ENCODE measurements at places on chromosomes 5 and 9.
A peak's percentile ranks its signal among the peaks of the same experiment; 100 is the strongest.

DNA sequence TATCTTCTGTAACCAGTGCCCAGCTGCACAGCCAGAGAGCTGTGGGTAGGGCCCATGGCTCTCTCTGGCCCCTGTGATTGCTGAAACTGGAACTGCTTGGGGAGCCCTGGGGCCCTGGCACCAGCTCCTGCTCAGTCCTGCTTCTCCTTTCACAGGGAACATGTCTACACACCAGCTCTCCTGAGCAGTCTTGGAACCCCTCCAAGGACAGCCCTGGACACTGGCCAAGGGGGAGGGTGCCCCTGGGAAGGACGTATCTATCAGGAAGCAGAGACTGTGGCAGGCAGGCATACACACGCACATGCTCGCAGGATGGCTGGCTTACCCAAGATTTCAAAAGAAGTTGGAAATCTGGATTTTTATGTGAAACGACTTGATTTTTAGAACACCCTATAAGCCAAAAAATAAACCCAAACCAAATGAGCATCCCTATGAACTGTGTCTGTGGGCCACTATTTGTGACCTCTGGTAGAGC lies 8.8 kb upstream of the TRAF1 start:
- DNase-seq: peak; percentile 100

- no peak for DNase-seq
Measured at GRCh38 chr5:76473661-76474060, 70.6 kb downstream of the IQGAP2 start.

DNA sequence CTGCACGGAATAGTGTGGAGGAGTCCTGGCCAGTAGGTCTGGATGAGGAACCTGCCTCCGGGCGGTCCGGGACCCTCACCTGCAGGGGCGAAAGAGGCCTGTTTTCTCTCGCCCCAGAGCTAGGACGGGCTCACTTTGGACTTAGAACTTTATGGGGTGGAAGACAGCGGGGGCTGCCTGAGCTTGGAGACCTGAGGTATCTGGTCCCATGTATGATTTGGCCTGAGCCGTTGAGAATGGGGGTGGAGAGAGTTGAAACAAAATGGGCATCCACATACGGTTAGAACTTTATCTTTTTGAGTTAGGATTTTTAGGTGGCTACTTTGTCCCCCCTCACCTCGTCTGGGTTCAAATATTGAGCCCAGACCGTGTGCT lies 681 bp upstream of the ETF1 start:
- DNase-seq: no peak

DNA sequence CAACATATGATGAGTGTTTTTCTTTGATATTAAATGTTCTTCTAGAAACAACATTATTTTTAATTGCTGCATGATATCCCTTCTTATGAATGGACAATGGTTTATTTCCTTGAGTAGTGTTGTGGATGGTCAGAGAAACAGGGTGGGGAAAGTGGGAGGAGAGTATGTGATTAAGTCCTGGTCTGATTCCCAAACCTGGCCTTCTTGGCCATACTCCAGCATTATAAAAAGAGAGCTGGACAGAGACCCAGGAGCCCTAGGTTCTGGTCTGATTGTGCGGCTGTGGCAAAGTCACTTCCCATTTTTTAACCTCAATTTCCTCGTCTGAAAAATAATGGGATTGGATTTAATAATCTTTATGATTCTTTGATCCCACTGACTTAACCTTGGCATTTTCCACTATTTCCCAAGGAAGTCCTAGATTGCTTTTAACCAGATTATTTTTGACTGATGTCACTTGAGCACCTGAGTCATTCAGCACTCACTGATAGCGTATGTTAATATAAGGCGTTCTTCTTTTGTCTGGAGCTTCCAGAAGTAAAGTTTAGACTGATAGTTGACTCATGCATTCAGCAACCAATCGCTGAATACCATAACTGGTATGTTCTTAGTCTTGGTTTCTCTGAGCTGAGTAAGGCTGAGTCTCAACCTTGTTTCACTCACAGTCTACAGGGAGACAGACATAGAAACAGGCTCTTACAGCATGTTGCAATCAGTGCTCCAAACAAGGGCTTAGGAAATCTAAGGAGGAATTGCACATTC lies 26.2 kb downstream of the OSMR start:
- DNase-seq: peak; percentile 99

- peak; percentile 43 for DNase-seq
Measured at GRCh38 chr5:10400831-10401230, 40.8 kb upstream of the ROPN1L start.

DNA sequence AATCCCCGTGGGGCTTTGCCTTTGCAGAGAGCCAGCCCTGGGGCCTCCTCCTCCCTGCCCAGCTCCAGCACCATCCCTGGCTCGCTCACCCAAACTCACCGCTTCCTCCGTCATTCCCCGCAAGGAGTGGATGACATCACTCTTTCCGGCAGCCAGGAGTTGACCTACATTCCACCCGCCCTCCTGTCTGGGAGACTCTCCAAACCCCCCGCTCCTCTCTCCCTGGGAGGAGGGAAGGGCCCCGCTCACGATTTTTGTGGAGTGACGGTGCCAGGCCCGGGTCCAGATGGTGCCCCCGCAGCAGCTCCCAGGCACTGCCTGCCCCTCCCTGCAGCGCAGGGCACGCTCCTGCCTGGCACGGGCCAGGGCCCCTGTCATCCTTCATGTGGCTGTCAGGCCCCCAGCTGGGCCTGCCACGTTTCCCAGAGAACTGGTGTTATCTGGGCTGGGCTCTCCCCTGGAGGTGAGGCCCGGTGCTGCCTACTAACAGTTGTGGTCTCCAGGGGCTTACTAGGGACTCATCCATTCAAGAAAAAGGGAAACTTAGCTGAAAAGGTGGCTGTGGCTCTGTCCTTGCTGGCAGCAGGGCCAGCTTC lies 52.3 kb downstream of the NTNG2 start:
- DNase-seq: peak; percentile 85

DNA sequence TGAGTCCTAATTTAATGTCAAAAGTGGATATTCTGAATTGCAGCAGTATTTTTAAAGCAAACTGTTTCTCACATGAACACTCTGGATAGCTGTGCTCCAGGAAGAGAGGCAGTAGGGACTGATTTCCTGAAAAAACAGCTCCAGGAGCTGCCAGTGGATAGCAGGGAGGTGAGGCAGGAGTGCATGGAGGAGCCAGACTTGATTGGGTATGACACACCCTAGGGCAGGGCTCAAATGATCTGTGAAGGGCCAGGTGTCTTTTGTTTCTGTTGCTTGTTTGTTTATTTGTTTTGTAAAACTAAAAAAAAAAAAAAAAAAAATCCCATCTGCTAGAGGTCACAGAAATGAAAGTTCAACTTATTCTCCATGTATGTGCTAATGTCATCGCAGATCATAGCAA lies 83.4 kb downstream of the ADRB2 start:
- peak; percentile 81 for DNase-seq

DNA sequence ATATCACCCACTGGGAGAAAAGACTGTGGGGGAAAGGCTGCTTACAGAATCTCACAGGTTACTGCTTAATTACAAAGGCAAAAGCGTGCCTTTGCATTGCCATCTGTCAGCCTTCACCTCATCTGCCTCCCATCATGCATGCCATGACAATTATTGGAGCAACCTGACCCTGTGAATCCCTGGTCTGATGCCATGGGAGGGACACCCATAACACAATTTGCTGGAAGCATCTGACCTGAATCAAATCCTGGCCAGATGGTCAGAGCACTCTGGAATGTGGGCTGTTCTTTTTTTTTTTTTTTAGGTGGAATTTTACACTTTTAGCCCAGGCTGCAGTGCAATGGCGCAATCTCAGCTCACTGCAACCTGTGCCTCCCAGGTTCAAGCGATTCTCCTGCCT lies 11.6 kb upstream of the RETREG1 start:
- no peak for DNase-seq

- DNase-seq: peak; percentile 50
Measured at GRCh38 chr5:135887881-135888614, 7.6 kb downstream of the IL9 start.

DNA sequence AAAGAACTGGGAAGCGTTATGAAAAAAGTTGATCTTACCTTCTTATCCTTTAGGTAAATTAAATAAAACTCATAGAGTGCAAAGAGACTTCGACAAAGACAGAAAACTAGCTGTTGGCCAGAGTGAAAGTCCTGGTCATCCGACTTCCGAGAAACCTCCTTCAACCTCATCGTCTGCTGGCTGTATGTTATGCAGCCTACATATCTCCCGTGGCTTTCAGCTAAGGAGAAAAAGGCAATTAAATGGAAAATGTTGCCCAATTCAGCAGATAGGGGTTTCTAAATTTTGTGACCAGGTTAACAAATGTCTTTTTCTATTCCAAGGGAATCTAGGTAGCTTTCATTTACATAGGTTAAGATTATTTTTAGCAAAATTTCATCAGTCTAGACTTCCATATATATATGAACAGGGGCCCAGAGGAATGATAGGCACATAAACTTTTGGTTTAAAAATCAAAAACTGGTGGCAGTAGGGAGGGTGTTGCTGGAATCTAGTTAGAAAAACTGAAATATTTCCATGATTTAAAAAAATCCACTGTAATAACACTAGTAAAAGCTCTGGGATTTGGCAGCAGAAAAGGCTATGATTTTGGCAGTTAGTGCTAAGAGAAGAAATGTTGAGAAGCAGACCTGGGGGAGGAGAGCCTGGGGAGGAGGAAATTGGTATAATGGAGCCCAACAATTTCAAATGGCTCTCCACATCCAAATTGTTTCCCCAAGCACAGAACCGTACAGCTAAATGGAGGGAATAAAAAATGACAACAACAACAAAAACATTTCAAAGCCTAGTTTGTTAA lies 32.1 kb downstream of the RAI14 start:
- DNase-seq: no peak

DNA sequence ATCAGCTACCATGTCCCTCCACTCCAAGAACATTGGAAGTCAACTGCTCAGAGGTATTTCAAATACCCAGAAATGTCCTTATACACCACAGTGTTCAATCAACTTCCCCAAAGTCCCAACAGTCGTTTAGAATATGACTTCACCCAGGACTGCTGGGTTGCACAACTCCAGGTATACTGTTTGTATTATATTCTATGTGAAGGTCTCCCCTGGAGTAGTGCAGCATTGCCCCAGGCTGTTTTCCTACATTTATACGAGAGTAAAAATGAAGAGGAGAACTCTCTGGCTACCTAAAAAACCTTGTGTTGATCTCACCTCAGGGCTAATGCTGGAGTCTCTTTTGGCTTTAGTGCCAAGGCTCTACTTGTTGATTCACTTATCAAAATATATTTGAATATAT lies 183.6 kb upstream of the MAP3K1 start:
- DNase-seq: peak; percentile 33

GRCh38 chr5:113245427-113246225 lies 189.2 kb downstream of the TSSK1B start:
- no peak for DNase-seq

GRCh38 chr5:59193616-59194319 lies 610.9 kb downstream of the RAB3C start:
- peak; percentile 100 for DNase-seq

GRCh38 chr5:181084621-181085195 lies 44.6 kb downstream of the BTNL9 start:
- DNase-seq: no peak

DNA sequence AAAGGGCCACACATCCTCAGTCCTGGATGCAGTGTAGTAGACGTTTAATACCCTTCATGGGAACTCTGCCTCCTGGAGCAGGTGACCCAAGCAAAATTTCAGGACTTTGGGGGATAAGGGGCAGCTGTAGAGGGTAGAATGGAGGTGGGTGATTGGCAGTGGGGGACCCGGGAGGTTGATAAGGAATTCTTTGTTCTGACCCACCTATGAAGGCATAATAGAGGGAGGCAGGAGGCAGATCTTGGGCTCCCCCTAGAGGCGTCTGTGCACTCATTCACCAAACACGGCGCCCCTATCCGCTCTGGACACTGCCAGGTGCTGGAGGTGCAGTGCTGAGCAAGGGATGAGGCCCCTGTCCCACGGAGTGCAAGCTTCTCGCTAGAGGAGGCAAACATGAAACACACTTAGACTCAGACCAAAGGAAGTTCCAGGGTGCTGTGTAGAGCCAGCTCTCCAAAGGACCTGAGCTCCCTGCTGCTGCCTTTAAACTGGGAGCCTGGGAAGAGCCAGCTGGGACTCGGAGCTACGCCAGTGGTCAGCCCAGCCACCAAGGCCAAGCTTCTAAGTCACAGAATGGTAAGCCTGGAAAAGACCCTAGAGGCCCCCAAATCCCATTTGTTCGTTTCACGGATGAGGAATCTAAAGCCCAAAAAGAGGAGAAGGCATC lies 7.7 kb downstream of the IL17B start:
- peak; percentile 70 for DNase-seq

- DNase-seq: no peak
Measured at GRCh38 chr5:172235132-172235780, 41.3 kb downstream of the EFCAB9 start.

DNA sequence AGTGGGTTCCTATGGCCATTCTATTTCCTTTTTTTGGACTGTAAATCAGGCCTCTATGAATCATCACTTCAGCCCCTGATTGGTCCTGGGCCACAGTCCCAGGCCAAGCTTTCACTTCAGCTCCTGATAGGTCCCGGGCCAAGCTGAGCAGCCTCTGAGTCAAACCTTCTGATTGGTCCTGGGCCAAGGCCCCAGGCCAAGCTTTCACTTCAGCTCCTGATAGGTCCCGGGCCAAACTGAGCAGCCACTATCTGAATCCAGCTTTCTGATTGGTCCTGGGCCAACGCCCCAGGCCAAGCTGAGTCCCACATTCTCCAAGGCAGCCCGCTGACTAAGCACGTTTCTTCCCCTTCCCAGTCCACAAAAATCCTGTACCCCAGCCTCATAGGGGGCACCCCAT lies 1972.9 kb upstream of the ACO1 start:
- no peak for DNase-seq

DNA sequence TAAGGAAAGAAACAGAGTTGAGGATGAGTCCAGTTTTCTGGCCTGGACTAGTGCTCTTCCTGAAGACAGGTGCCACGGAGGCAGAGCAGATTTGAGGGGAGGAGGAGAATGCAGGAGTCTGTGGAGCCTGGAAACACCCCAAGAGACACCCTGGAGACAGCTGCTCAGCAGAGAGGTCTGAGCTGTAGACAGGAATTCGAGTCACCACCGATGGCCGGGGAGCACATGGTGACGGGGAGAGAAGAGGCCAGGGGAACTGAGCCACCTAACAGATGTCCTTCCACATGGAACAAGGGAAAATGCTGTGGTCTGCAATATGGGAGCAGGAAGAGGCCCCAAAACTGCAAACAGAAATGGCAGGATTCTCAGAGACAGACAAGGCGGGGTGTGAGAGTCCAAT lies 22.9 kb downstream of the CPLX2 start:
- no peak for DNase-seq

DNA sequence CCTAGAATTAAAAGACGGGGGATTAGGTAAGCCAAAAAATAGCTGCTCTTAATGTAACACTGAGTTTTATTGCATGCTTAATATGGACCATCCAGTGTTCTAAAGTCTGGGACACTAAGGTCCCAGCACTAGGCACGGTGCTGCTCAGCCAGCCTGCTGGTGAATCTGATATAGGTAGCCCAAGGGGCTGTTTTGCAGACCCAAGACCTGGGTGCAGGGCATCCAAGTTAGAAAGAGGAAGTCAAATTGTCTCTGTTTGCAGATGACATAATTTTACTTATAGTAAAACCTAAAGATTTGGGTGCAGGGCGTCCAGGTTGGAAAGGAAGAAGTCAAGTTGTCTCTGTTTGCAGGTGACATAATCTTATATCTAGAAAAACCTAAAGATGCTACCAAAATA lies 17.8 kb downstream of the IFNA5 start:
- DNase-seq: no peak
